ENCODE measurements at places on chromosomes 5 and 9.

DNA sequence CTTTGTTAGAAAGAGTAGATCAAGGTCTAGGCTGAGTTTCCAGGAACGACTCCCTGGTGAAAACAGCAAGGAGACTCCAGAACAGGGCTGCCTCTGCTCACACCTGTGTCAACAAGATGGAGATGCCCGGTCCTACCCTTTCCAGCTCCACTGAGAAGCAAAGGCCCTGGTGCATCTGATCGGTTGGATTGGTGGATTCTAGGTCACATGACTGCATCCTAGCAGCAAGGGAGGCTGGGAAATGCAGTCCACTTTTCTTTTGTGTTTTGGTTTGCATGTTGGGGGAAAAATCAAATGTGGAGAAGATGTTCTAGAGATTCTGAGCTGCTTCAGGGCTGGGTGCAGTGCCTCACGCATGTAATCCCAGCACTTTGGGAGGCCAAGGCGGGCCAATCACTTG is 82.0 kb upstream of the TRIO start:
- DNase-seq, result peak; percentile 26

- no peak for DNase-seq
Observed at GRCh38 chr5:115354246-115354645, 57.8 kb upstream of the CCDC112 start.

DNA sequence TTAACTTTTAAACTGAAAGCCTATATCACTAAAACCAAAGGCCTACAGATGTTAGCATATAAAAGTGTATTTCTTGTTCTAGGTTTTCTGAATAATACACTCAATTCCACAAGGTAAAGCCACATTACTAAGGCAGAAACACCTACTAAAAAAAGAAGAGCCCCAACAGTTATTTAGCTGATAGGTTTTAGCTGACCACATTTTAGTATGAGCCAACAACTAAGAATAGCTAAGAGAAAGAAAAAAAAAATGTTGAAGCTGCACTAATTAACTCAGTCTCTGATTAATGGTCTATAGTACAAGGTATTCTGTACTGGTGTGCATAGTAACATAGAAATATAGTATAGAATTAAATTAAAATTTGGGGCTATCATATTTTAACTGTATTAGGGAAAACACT is 23.5 kb downstream of the ZFR start:
- DNase-seq, result no peak

DNA sequence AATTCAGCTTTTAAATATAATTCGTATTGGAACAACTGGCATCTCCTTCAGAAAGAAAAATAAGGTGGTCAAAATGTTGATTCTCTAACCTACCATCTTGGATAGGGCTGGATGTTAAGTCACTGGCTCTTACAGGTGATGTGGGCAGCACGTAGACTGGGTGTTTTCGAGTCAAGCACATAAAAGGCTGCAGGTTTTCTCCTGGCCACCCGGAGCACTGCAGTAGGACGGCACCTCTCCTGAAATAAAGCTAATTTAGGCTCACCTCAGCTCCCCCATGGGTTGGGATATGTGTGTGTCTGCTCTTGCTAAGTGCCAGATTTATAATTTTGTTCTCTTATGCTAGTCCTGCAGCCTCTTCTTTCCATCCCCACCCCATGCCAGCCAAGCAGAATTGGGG is 80.3 kb downstream of the IQGAP2 start:
- peak; percentile 33 for DNase-seq

- DNase-seq, result no peak
Observed at GRCh38 chr5:133821889-133822288, 146.5 kb downstream of the C5orf15 start.

DNA sequence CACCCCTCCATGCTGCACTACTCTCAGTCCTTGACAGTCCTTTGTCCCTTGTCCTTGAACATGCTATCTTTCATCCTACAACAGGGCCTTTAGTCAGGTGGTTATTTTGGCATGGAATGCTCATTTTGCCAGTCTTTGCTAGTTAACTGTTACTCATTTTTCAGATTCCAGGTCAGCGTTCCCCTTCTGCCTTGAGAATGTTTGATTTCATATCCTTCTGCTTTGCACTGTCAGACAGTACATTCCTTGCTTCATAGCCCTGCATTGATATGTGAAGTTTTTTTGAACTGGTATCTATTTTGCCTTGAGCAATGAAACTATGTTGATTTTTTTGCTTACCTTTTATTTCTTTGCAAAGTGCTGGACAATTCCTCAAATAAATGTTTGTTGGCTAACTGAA is 638.2 kb upstream of the SEMA6A start:
- DNase-seq, result no peak

GRCh38 chr9:37121881-37122280 is 1.5 kb downstream of the ZCCHC7 start:
- no peak for DNase-seq

GRCh38 chr9:79369676-79370075 is 202.1 kb upstream of the TLE4 start:
- no peak for DNase-seq

DNA sequence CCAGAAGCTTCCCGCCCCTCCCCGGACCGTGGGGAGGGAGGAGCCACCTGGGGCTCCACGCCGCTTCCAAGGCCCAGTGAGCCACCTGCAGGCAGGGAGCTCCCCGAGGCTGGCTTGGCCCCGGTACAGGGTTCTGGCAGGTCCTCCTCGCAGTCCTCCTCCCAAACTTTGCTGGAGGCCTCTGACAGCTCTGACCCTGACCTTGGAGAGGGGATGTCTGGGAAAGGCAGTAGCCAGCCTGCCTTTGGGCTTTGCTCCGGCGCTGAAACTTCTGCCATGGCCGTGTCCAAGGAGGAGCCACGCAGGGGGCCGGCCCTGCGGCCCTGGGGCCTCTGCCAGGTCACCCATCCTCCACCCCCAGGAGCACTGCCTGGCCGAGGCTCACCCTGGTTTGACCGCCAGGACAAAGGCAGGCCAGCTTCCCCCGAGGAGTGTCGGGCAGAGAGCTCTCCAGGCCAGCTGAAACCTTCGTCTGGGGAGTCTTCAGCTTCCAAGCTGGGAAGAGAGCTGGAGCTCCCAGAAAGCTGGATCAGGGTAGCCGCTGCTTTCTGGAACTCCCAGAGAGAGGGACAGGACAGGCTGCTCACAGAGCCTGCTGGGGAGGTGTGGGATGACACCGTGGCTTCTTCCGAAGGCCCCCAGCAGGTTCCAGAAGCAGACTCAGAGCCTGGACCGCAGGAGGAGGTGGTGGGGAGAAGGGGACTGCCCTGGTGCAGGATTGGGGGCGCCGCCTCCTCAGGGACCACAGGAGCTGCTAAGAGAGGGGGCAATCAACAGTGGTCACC is 9.0 kb upstream of the QSOX2 start:
- peak; percentile 89 for DNase-seq

GRCh38 chr9:135769489-135770202 is 67.7 kb downstream of the KCNT1 start:
- DNase-seq, result peak; percentile 67

- DNase-seq, result no peak
Observed at GRCh38 chr5:33317271-33317670, 123.5 kb upstream of the TARS1 start.

DNA sequence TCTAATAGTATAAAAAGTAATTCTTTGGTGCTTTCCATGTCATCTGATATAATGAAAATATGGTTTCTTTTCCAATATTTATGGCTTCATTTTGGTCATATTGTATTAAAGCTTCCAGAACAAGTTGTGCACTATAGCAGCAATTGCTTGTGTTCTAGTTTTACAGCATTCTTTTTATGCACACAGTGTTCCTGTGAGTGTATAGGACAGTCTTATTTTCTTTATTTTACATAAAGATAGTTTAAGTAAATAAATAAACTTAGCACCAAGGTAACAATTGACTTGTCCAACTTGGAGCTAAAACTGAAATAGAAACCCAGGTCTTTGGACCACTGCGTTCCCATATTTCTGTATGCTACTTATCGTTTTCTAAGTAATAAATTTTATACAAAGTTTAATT is 38.9 kb downstream of the ATG10 start:
- DNase-seq, result no peak

DNA sequence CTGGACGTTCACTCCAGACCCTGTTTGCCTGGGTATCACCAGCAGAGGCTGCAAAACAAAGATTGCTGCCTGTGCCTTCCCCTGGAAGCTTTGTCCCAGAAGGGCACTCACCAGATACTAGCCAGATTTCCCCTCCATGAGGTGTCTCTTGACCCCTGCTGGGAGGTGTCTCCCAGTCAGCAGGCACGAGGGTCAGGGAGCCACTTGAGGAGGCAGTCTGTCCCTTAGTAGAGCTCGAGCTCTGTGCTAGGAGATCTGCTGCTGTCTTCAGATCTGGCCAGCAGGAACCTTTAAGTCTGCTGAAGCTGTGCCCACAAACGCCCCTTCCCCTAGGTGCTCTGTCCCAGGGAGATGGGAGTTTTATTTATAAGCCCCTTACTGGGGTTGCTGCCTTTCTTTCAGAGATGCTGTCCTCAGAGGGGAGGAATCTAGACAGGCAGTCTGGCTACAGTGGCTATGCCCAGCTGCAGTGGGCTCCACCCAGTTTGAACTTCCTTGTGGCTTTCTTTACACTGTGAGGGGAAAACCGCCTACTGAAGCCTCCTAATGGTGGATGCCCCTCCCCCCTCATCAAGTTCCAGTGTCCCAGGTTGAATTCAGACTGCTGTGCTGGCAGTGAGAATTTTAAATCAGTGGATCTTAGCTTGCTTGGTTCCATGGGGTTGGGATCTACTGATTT is 253.9 kb downstream of the SPATA31D1 start:
- no peak for DNase-seq

DNA sequence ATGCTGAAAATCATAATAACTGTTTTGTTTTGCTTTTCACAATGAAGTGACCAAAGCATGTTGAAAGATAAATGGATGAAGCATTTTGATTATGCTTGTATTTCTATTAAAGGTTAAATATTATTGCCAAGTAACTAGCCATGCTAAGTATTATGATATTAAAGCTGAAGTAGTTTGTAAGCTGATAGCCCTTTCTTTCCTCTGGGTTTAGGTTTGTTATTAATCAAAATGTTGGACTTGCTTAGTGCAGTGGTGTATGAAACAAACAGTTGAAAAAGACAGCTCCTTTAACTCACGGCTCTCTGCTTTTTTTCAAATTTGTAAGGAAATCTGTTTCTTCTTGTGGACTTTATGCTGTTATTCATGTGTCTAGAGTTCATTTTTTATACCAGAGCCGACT is 246.0 kb downstream of the CWC27 start:
- DNase-seq, result no peak

GRCh38 chr5:95961617-95962474 is at the start of gene ELL2:
Gene ELL2, minus strand, starts transcription at chr5:95961851. Its CDS starts 130 bp downstream, at chr5:95961721.
- DNase-seq, result peak; percentile 91

DNA sequence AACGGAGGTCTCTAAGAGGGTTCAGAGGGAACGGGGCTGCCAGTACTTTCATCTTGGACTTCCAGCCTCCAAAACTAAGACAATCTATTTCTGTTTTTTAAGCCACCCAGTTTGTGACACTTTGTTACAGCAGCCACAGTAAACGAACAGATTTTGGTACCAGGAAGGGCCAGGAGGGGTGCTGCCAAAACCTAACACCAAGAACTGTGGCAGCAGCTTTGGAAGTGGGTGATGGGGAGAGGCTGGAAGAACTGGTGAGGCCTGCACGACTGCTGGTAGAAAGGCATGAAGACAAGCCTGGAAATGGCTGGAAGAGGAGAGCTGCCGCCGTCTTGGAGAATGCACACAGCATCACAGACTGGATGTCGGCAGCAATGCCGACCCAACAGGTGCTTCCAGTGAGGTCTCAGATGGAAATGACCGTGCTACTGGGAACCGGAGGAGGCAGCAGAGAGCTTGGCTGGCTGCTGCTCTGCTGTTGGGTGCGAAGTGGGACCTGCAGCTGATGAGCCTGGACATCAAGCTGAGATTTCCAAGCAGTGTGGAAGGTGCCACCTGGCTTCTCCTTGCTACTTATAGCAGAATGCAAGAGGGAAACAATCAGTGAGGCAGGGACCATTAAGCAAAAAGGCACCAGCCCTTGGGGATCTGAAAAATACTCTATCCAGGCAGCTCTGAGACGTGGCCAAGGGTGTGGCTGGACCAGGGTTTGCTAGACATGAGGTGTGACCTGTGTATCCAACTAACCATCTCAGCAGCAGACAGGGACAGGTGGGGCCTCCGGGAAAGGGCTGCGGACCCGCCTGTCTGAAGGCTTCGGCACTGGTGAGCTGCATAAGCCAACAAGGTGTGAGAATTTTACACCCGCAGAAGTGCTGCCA is 4.7 kb upstream of the TMEM210 start:
- peak; percentile 93 for DNase-seq

DNA sequence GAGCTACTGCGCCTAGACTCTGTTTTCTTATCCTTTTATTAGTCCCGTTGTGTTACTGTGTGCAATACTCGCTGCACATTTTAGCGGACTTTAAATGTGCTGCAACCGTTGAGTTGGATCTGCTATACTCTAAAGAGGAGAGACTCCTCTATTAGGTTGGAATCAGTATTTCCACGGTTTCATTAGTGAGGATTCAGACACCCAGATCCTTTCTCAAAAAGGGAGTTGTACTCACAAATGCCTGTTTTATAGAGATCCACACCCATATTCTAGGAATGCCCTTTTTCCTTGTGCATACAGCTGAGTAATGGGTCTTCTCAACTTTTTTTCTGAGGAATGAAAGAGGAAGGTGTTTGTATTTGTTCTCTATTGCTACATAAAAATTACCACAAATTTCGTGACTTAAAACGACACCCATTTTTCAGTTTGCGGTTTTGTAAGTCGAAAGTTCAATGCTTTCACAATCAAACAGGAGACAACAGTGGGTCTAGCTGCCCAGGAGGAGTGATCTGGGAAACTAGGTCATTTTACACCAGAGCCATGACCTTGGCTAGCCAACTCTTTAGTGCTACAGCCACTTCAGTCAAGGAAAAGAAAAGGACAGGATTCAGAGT is 52.8 kb upstream of the SLC44A1 start:
- DNase-seq, result no peak

DNA sequence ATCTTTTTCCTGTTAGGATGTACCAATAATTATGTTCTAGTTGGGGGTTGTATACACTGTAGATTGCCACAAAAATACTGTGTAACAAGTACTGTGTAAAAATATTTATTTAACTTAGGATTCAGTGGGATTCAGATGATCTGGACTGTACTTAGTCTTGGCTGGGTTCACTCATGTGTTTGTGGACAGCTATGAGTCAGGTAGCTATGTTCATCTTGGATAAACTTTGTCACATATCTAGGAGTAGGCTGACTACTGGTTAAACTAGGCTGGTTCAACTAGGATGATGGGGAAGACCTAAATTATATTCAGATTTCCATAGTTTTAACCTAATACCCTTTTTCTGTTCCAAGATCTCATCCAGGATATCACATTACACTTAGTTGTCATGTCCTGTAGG is 32.1 kb upstream of the TNFSF15 start:
- no peak for DNase-seq

DNA sequence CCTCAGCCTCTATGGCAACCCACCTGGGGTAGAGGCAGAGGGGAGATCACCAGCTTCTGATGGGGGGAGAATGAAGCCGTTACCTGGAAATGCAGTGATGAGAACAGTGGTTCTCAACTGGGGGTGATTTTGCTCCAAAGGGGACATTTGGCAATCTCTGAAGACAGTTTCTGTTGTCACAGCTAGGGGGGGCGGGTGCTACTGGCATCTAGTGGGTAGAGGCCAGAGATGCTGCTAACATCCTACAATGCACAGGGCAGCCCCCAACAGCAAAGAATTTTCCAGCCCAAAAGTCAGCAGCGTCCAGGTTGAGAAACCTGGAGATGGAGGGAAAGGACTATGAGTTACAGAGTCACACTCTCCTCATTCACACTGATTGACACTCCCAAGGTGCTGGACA is 84.5 kb downstream of the FGF1 start:
- no peak for DNase-seq
